Mesenchymal stem cell (in vitro differentiated cells and primary cell): ENCODE measurements at places on chromosomes 2 and 18.

GRCh38 chr2:40435426-40436092, 16.3 kb downstream of the SLC8A1 start:
- DNase-seq: no peak

GRCh38 chr2:25176541-25177181, 8.3 kb upstream of the POMC start:
- DNase-seq: no peak

- no peak for DNase-seq
These were observed 77.1 kb upstream of the SLC39A10 start for GRCh38 chr2:195579776-195580555.

- no peak for DNase-seq
These were observed 148.0 kb upstream of the SLC14A2 start for GRCh38 chr18:45467293-45467692.

DNA sequence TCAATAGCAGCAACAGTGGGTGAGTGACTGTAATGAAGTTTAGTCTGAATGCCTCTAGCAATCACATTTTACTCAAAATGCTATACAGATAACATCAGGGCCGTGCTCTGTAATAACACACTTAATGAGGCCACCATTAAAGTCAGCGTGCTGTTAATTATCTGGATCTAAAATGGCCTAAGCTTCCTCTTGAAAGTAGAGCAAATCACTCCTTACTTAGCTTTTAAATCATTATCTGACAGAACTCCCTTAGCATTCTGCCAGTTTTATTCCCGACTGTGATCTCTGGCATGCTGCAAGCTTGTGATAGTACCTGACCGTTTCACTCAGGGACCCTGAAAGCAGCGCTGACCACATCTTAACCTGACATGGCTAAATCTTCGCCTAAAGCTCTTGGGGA, 9.0 kb downstream of the RPS7 start:
- DNase-seq: no peak

GRCh38 chr18:79972720-79973119, 8.3 kb downstream of the HSBP1L1 start:
- DNase-seq: no peak

DNA sequence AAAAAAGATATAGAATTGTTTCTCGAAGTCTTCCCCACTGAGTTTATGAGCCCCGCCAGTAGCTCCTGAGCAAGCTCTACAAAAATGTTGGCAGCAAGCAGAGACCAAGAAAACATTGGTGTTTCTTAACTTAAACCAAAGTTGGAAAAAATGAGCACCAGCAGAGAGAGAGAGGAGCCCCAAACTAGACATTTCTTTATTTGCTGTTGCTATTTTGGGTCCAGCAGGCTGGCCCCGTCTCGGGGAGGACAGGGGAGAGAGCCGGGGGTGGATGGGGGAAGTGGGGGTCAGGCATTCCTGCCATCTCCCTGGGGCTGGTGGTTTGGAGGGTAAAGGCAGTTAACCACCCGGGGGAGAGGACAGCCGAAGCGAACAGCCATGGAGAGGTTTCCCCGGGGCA, 113.0 kb downstream of the DYSF start:
- DNase-seq: no peak

GRCh38 chr2:129502781-129503180, 476.7 kb upstream of the RAB6C start:
- no peak for DNase-seq

- DNase-seq: no peak
These were observed 17.9 kb upstream of the TRIM43 start for GRCh38 chr2:95573866-95574265.

DNA sequence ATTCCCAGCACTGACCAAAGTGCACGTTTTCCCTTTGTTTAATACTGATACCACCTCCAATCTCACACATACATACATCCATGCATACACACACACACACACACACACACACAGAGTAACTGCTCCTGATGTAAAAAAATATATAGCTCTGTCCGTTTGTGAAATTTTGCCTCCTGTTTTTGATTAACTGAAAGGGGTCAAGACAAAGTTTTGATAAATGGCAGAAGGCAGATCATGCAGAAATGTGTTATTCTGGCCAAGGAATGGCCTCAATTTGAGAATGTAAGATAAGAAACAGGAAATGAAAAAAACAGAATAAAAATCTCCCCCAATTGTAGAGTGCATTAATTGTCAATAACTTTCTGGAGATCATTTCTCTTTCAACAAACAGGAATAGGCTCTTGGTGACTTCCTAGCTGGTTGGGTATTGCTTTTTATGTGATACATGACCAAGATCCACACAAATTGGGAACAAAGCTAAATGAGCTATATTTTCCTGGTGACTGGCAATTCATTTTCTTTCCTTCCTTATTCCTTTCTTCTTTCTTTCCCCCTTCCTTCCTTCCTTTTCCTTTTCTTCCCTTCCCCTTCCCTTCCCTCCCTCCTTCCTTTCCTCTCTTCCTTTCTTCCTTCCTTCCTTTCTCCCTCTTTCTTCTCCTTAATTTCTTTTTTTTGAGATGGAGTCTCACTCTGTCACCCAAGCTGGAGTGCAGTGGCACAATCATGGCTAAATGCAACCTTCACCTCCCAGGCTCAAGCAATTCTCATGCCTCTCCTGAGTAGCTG, 88.9 kb upstream of the PMAIP1 start:
- no peak for DNase-seq

- no peak for DNase-seq
These were observed 79.0 kb downstream of the CIB4 start for GRCh38 chr2:26561918-26562810.

DNA sequence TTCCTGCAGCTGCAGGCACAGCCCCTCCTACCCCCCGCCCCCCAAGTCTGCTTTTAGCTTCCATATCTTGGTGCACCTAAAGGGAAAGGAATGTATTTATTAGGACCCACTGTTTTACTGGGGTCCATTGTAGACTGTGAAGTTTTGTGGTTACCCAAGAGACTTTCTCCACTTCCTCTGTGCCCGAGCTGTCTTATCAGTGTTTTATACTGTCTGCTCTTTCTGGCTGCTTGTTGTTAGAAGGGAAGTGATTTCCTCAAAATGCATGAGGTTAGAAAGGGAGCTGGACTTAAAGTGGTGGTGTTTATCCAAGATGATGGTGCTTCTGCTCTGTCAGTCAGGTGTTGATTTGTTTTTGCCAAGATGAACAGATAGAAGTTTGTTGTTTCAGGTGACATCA, 85.0 kb downstream of the PTH2R start:
- DNase-seq: no peak

GRCh38 chr2:113182471-113183260, 8.9 kb downstream of the PSD4 start:
- DNase-seq: no peak

- DNase-seq: no peak
These were observed 174.5 kb downstream of the TCF4 start for GRCh38 chr18:55413474-55413873.

- peak; percentile 51 for DNase-seq
These were observed 1.1 kb downstream of the MAP4K3 start for GRCh38 chr2:39435741-39436591.

DNA sequence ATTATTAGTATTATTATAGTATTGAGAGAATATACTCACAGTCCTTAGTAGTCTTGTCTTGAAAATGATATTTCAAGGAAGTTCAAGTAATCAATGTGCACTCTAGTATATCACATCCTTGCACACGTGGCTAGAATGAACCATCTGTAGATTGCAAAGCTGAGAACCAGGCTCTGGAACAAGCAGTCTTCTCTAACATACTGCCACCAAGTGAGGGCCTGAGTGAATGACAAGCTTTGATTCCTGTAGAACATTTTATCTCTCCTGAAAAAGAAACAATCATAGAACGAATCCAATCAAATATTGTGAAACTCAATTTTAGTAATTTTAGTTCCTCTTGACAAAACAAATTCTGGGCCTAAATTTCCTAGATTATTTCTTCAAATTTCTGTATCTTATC, 55.3 kb upstream of the SULT1C3 start:
- DNase-seq: peak; percentile 28

GRCh38 chr2:233438573-233439147, 84.4 kb downstream of the DGKD start:
- no peak for DNase-seq

GRCh38 chr2:183112577-183112976, 11.7 kb upstream of the NUP35 start:
- DNase-seq: no peak

- DNase-seq: no peak
These were observed 106.6 kb downstream of the MAP4K4 start for GRCh38 chr2:101803945-101804696.

DNA sequence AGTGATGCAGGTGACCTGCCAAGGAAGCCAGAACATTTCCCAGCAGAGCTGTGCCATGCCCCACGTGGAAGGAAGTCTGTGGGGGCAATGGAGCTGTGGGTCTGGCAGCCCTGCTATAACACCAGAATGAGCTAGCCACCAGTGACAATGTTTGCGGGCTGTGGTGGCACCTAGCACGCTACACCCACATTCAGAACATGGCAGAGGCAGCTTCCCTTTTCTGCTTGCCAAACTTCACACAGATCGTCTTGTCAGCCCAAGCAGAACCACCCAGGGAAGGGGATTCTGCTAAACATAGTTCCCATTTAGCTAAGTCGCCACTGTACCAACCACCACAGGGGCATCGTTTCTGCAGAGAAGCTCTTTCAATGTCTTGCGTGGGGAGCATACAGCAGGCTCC, 27.0 kb upstream of the CCDC93 start:
- no peak for DNase-seq

GRCh38 chr2:26274058-26274613, 29.4 kb downstream of the HADHB start:
- peak; percentile 95 for DNase-seq

GRCh38 chr2:120927265-120927628, 191.6 kb downstream of the GLI2 start:
- no peak for DNase-seq

DNA sequence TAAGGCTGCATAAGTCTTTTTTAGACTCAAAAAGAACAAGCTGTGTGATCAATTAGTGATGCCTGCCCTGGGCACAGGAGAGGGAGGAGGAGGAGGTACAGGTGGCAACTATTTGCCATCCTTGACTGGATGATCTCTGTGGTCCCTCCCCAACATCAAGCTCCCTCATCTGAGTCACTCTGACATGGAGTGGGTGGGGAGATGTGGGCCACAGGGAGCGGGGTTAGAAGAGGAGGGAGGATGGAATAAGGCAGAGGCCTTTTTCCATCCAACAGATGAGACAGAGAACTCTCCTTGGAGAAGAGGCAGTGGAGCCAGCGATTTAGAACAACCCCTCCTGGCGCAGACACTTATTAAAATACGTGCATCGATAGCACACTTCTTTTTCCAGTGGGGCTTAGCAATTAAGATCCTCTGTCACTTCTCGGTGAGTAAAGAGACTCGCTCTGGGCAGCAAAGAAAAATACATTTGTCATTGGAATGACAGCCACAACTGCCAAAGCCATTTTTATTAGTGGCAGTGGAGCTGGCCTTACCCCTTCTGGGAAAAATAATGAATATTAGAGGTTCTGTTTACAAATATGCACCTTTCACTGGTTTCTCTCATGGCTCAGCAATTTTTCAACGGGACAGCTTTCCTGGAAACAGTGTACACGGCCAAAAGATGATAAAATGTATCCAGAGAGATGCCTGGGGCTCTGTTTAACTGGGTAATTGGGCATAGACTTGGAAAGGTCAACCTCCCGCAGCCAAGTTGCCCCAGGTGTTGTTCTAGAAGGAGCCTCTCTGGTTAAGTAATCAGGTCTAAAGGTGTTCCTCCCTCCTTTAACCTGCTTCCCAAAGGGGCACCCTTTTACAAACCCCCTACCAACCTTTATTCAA, 238.4 kb upstream of the CXCR4 start:
- no peak for DNase-seq

DNA sequence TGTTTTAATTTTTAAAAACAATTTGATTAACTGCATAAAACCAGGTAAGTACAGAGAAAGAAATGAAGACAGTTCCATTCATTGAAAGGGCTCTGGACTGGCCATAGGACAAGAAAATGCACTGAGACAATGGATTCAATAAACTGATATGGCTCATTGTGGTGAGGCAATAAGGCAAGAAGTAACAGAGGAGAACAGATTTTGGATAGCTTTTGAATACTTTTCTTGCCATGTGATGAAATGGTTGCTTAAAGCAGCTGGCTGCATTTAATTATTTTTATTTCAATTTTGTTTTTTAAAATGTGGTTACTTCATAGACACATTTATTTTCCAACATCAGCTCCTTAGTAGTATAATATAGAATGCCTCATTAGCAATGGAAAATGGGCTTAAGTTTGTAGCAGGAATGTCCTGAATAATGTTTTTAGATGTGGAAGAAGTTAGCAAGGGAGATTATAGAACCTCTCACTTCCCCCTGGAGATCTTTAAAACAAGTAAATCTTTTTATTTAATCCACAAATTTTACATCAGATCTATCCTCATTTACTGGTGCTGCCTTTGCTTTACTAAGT, 646.9 kb upstream of the ZEB2 start:
- DNase-seq: no peak

GRCh38 chr2:155917380-155917779, 415.1 kb downstream of the NR4A2 start:
- no peak for DNase-seq

GRCh38 chr18:10245846-10246175, 208.6 kb upstream of the APCDD1 start:
- DNase-seq: no peak

GRCh38 chr2:33404321-33404720, 72.1 kb upstream of the RASGRP3 start:
- no peak for DNase-seq

DNA sequence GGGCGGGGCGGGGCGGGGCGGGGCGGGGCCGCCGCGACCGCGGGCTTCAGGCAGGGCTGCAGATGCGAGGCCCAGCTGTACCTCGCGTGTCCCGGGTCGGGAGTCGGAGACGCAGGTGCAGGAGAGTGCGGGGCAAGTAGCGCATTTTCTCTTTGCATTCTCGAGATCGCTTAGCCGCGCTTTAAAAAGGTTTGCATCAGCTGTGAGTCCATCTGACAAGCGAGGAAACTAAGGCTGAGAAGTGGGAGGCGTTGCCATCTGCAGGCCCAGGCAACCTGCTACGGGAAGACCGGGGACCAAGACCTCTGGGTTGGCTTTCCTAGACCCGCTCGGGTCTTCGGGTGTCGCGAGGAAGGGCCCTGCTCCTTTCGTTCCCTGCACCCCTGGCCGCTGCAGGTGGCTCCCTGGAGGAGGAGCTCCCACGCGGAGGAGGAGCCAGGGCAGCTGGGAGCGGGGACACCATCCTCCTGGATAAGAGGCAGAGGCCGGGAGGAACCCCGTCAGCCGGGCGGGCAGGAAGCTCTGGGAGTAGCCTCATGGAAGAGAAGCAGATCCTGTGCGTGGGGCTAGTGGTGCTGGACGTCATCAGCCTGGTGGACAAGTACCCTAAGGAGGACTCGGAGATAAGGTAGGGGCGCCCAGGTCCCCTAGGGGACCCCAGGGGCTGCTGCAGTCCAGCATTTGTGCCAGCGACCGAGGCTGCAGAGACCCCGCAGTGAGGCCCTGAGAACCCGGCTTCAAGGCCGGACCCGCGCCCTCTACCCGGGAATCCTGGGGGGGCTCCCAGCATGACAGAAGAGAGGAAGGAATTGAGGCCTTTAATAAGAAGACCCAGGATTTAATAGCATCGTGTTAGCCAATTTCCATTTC, at the start of gene KHK:
KHK (plus strand) TSS at position 49 of the 870 bp plus-strand sequence; CDS start at position 537, 488 bp downstream.
- DNase-seq: peak; percentile 34

GRCh38 chr2:15480552-15480951, 80.6 kb downstream of the NBAS start:
- DNase-seq: no peak

GRCh38 chr2:24935145-24935544, 15.1 kb upstream of the ADCY3 start:
- DNase-seq: no peak
